ENCODE measurements at places on chromosomes 4 and X. TPM values are rescaled to one million over a fixed set of nuclear protein-coding genes. Genes with fewer than 3 reads are reported as not detected.
A peak's percentile ranks its signal among the peaks of the same experiment; 100 is the strongest.

DNA sequence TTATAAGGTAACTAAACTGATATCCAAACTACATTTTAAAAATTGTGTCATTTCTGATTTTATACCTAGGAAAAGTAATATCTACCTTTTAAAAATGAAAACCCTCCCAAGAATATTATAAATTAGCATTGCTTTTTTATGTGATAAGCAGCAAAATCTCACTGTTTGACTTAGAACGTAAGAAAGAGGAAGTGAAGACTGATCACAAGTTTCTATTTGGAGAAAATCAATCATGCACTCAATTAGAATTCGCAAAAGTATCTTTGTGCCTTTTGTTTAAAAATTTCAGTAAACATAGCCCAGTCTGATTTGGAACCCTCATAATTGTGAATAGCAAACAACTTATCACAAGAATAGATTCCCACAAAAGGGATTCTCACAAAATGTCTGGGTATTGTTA, 142.7 kb downstream of the TENM3 start:
- no peak overlapping the region for H3K4me3 ChIP-seq
- no peaks in the 10 kb centered on the region for H3K4me1 ChIP-seq
- DNase-seq: no peak
- no peak overlapping the region for H3K27ac ChIP-seq

- H3K4me3 ChIP-seq: no peak overlapping the region
- H3K4me1 ChIP-seq: no peaks in the 10 kb centered on the region
- no peak overlapping the region for H3K27ac ChIP-seq
- peaks cover 1% of the 10 kb centered on the region for H3K27me3 ChIP-seq
Measured at GRCh38 chr4:88828842-88829571, 131.4 kb upstream of the NAP1L5 start.

GRCh38 chrX:118577041-118577440, 81.4 kb downstream of the DOCK11 start:
- peaks cover 13% of the 10 kb centered on the region for H3K36me3 ChIP-seq
- DNase-seq: no peak
- H3K27me3 ChIP-seq: no peaks in the 10 kb centered on the region
- H3K4me1 ChIP-seq: no peaks in the 10 kb centered on the region
- no peak overlapping the region for H3K4me3 ChIP-seq
- H3K27ac ChIP-seq: no peak overlapping the region

- DNase-seq: no peak
- no peak overlapping the region for H3K27ac ChIP-seq
- H3K4me3 ChIP-seq: no peak overlapping the region
Measured at GRCh38 chrX:11998944-11999343, 139.3 kb upstream of the FRMPD4 start.

DNA sequence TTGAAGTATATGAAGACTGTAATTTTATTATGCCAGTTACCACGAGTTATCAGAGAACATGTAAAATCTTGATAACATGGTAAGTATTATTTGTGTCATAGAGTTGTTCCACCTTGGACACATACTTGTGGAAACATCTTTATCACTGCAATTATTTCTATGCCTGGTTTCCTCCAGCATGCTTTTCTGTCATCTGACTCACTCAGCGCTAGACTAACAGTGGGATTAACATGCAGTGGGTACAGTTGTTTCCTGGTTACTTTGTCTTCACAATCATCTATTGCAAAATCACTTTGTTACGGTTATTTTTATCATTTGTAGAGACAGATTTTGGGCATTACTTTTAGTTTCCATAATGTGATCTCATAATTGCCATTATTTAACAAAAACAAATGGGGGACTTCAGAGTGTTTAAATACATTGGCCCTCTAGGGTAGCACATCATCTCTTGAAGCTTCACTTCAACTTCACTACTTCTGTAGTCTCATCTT, at the start of gene STATH:
STATH (plus strand) TSS at position 441 of the 491 bp plus-strand sequence. CDS start 2,472 bp downstream, outside the sequence.
- no peak within 1 kb of the TSS for H3K27ac ChIP-seq
- H3K27me3 ChIP-seq: no peaks in the 10 kb centered on the region
- H3K4me1 ChIP-seq: no peaks in the 10 kb centered on the region
- no peak for DNase-seq

- peaks cover 5% of the 10 kb centered on the region for H3K27me3 ChIP-seq
- H3K4me3 ChIP-seq: no peak overlapping the region
- H3K36me3 ChIP-seq: no peaks in the 10 kb centered on the region
- H3K4me1 ChIP-seq: peaks cover 3% of the 10 kb centered on the region
- H3K27ac ChIP-seq: no peak overlapping the region
Measured at GRCh38 chr4:56619816-56620215, 61.3 kb downstream of the HOPX start.

GRCh38 chr4:145248502-145248901, 68.1 kb upstream of the OTUD4 start:
- H3K27me3 ChIP-seq: peaks cover 21% of the 10 kb centered on the region
- H3K4me3 ChIP-seq: no peak overlapping the region
- no peaks in the 10 kb centered on the region for H3K36me3 ChIP-seq
- H3K4me1 ChIP-seq: no peaks in the 10 kb centered on the region
- no peak overlapping the region for H3K27ac ChIP-seq

DNA sequence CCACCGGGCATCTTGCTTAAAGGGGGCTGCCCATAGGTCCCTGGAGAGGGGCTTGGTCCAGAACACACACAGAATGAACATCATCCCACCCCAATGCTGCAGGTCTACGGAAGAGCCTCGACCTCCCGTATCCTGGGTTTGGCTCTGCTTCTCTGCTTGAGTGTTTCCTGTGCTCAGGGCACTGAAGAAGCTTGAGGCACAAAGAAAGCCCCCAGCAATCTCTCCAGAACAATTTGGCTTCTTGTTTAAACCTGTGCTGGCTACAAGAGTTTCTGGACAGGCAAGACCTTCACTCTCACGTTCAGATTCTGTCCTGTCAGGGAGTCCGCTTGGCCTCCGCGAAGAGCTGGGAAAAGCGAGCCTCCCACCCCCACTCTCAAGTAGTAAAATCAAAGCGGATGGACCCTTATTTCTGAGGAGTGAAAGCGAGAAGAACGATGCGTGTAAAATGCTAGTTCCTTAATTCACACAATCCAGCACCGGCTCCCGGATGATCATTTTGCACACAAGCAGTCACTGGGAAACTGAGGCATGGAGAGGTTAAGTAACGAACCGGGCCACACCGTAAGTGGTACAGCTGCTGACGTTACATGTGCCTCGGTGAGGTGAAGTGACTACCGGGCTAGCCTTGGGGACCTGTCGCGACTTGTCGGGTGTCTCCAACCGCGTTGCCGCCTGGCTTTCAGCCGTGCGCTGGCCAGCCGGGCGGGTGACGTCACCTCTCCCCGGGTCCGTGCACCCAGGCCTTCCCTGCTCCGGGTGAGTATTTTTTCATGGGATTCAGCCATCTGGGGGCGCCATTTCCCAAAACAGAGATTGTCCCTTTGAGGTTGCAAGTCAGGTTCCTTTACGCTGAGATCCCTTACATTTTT, 3.1 kb upstream of the SFRP2 start:
- DNase-seq: peak; percentile 73
- peak overlapping the region; percentile 52 for H3K4me3 ChIP-seq

DNA sequence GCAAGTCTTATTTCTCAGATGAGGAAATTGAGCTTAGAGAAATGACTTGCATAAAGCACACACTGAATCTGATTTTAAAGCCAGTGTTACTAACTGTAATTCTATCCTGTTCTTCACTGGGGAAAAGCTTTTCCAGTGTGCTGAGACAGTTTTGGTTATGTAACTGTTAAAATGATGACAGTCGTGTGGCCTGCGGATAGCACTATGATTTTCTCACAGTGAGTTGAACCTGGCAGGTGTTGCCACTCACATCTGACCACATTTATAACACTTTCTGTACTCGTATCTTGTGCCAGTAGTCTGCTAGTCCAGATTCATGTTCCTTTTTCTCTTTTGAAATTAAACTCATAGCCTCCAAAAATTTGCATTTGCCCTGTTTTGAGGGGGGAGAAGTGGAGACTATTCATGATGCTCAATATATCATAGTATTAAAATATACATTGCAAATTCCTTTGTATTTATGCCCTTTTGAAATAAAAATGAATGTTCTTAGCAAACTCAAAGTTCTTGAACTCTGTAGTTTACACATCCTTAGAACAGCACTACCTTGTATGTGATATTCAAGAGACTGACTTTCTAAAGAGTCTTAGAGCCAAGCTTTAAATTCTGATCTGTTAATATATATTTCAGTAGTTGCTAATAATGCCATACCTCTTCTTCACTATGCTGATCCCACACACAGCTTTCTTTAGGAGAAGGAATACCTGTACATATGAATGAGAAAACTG, 132.3 kb downstream of the PDLIM5 start:
- H3K27me3 ChIP-seq: no peaks in the 10 kb centered on the region
- peaks cover 2% of the 10 kb centered on the region for H3K4me1 ChIP-seq
- H3K4me3 ChIP-seq: no peak overlapping the region
- DNase-seq: no peak
- H3K36me3 ChIP-seq: peaks cover 3% of the 10 kb centered on the region

DNA sequence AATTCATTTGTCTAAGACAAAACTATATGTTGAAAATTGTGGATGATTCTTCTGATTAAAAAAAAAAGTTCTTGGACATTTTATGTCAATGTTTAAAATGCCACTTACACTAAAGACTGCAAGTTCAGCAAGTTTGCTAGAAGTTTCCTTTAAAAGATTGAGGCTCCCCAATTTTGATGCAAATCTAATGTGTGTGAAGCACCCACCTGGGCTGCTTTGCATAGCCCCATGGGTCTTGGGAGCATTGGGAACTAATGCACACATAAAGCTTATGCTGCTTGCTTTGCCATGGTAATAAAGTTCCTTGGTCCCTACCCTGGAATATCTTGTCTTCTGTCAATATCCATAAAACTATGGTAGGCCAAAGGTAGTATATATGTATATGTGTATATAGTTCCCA, 725.9 kb upstream of the GRID2 start:
- no peak for DNase-seq
- no peaks in the 10 kb centered on the region for H3K27me3 ChIP-seq
- H3K4me1 ChIP-seq: no peaks in the 10 kb centered on the region
- H3K27ac ChIP-seq: no peak overlapping the region

DNA sequence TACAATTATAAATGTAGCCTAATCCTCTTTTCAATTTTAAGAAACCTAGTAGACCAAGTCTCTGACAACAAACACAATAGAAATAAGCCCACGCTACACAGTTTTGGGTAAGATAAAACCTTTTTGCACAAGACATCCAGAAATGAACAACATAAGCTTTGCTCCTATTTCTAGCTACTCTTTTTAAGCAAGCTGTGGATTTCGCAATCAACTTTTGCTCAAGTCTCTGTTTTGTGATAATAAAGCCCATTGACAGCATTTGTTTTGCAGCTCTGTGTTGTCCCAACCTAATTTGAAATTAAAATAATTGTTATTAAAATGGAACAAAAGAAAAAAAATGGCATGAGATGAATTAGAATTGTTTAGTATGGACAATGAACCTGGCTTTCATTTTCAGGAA, 287.9 kb upstream of the PUDP start:
- H3K4me3 ChIP-seq: no peak overlapping the region
- no peak for DNase-seq
- no peak overlapping the region for H3K27ac ChIP-seq
- no peaks in the 10 kb centered on the region for H3K36me3 ChIP-seq

Gene JAKMIP1
- total RNA-seq: 6.3 TPM

Gene CLNK
- total RNA-seq: not detected

Gene SLC7A11
- 3.7 TPM for total RNA-seq

Gene NAAA
- total RNA-seq: 18.7 TPM

Gene TMEM271
- total RNA-seq: not detected

Data from activated CD8-positive, alpha-beta T cell treated with anti-CD3 and anti-CD28 coated beads for 36 hours (primary cell).